EH (cell line): ENCODE measurements at places on chromosomes 7 and 10.

GRCh38 chr10:2686691-2687090 is 380.7 kb upstream of the PFKP start:
- DNase-seq, result no peak

GRCh38 chr7:124275411-124275810 is 242.5 kb upstream of the TMEM229A start:
- no peak for DNase-seq

- no peak for DNase-seq
Observed at GRCh38 chr10:125096371-125096770, 64.0 kb downstream of the CTBP2 start.

- no peak for DNase-seq
Observed at GRCh38 chr10:79248341-79249185, 98.7 kb upstream of the PPIF start.

- DNase-seq, result no peak
Observed at GRCh38 chr7:119900996-119901672, 371.8 kb upstream of the KCND2 start.

GRCh38 chr10:122280156-122280555 is 9.1 kb downstream of the BTBD16 start:
- DNase-seq, result no peak

GRCh38 chr10:34420795-34421194 is 394.3 kb downstream of the PARD3 start:
- no peak for DNase-seq

GRCh38 chr7:65390588-65390987 is 16.9 kb downstream of the ZNF92 start:
- peak; percentile 48 for DNase-seq

DNA sequence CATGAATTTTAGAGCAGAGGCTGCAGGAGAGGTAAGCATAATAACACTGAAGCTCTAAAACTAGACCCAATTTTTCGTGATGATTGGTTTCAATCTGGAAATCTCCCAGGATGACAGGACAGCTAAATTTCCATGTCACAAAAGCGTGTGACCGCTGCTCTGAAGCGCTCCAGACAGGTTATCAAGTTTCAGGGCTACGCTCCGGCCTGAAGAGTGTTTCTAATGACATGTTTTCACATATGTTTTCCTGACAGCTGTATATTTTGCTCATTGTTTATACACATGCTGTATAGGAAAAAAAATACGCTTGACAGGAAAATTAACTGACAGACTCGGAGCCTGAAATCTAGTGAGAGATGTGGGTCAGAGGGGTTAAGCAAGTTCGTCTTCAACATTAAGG is 219.8 kb upstream of the BMPER start:
- DNase-seq, result no peak

DNA sequence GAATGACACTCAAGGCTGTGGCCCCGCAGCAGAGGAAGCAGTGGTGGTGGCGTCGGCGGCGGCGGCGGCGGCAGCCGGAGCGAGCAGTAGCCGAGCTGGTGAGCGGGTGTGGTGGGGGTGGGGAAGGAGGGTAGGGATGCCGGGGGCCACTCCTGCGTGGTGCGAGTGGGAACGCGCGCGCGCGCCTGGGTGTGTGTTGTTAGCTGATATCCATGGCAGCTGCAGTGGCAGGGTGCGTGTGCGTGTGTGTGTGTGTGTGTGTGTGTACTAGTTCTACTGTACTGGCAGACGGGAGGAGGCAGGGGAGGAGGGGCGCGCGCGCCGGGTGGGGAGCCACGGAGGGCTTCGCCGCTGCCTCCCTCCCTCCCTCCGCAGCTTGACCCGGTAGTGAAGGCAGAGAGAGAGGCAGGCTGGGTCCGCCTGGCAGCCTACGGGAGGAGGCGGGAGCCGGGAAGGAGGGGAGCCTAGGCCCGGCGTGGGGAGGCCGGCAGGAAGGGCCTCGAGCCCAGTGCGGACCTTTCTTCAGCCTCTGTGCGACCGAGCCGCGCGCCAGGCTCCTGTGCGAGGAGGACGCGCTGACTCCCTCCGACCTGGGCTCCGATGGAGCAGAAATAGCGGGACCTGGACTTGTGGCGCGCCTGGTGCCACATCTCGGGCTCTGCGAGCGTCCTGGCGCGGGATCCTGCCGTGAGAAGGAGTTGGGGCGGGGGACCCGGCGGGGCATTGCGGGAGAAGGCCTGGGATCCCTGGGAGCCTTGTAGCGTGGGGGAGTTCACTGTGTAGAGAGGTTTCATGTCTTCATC is at the start of gene MAGI2:
Gene MAGI2, minus strand, starts transcription at position 110 of the 803 bp plus-strand sequence. CDS start 347 bp downstream, outside the sequence.
- peak; percentile 87 for DNase-seq

DNA sequence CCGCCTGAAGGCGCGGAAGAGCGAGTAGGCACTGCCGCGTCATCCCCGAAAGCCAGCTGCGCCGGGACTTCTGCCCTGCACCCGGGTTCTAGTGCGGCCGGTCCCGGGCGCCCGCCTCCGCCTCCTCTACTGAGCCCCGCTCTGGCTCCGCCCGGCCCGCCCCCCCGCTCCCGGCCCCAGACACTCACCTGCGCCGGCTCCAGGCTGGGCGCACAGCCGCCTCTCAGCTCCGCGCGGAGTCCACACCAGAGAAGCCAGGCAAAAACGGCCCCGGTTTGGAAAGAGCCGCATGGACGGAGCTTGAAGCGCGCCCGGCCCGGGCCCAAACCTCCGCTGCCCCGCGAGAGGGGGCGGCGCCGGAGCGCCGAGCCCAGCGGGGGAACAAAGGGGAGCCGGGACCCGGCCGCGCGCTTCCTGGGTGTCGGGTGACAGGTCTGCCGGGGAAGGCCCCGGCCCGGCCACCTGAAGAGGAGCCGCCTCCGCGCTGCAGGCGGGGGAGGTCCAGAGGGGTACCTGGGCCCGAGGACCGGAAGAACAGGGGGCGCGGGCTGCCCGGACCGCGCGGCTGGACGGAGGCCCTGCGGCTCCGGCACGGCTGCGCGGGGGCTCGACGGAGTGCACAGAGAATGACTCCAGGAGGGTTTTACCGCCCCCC is 168.2 kb downstream of the NRF1 start:
- no peak for DNase-seq

DNA sequence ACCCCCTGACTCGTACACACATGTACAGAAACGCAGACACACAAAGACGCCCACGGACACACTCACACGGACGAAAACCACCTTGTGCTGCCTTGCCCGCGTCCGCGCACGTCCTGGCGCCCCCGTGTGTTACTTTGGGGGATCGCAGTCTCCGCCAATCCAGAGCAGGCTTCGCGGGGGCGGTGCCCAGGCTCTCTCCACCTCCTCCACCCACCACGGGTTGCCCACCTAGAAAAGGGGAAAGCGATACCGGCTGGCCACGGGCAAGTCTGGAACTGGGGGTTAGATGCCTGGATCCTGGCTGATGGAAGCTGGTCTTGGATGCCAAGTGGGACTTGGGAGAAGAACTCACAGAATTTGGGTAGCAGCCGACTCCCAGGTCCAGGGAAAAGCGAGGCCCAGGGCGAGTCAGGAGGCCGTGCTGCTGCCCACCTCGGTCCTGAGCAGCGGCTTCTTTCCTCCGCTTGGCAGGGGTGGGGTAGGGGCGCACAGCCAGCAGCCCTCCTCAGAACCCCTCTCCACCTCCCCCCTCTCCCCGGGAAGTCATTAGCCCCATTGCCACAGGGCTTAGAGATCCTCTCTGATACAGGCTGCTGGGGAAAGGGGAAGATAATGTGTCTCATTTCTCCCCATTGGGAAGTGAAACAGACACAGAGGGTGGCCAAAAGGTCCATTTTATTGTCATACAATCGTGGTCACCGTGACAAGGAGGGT is 4.6 kb upstream of the VGF start:
- DNase-seq, result peak; percentile 60

- DNase-seq, result no peak
Observed at GRCh38 chr10:24152270-24152669, 56.7 kb upstream of the KIAA1217 start.

DNA sequence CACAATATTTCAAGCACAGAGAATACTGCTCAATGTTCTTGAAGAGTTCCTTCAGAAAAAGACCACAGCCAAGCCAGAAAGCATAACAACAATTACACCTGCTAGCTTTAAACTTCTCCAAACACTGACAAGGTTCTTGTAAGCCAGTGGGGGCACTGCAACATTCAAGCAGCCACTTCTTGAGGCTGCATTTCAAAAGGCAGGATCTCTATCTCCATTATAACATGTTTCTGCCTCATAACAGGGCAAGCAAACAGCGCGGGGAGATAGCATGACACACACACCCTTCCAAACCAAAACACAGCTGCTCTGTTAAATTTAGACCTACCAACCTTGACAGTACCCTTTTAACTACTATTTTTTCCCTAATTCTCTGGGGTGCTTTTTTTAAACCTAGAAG is 30.8 kb downstream of the CHCHD3 start:
- DNase-seq, result peak; percentile 28

DNA sequence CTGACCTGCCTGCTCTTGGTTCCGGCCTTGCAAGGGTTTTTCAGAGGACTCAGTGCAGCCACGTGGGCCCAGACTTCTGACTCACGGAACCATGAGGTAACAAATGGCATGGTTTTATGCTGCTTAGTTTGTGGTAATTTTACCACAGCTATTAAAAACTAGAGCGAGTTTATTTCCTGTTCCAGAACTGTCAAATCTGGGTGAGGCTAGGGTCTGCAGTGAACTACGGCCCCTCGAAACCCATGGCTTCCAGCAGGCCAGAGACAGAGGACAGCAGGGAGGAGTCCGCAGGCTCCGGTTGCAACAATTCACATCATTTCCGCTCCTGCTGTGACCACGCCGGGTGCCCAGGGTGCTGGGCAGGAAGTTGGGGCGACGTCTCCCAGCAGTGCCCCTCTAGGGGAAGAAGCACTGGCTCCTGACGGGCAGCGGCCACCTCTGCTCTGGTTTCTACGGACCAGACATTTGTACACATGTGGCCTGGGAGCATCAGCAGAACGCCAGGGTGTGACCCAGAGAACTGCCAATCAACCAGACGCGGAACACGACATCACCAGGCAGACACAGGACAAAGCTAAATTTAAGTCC is 74.8 kb downstream of the ADARB2 start:
- no peak for DNase-seq

- DNase-seq, result no peak
Observed at GRCh38 chr7:35727571-35727970, 32.6 kb upstream of the HERPUD2 start.

DNA sequence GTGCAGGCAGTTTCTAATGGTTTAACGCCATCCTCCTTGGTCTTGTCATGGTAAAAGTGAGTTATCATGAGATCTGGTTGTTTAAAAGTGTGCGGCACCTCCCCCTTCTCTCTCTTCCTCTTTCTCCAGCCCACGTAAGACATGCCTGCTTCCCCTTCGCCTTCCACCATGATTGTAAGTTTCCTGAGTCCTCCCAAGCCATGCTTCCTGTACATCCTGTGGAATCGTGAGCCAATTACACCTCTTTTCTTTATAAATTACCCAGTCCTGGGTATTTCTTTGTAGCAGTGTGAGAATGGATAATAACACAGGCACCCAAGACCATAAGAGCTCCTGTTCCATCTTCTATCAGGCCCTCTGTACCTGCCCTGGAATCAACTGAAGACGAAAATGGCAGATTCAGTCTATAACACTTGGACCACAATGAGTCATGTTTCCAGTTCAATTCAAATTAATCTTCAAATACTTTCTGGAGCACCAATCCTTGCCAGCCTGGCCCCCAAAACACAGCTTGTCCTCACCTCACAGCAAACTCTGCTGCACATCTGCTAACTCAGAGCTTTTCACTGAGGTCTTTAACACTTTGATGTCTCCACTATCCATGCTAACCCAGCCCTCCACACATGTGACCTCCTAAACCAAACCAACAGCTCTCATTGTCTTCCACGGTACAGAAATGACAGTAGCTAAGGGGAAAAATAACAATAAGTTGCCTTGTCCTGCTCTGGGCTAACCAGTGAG is 73.2 kb downstream of the SFMBT2 start:
- no peak for DNase-seq

GRCh38 chr10:102120991-102121738 is 997 bp upstream of the LDB1 start:
- peak; percentile 91 for DNase-seq

GRCh38 chr10:110081911-110082310 is 74.1 kb downstream of the ADD3 start:
- peak; percentile 46 for DNase-seq

GRCh38 chr7:28225576-28225975 is 45.0 kb upstream of the JAZF1 start:
- no peak for DNase-seq

- DNase-seq, result no peak
Observed at GRCh38 chr7:28595801-28596200, 183.5 kb downstream of the CREB5 start.

DNA sequence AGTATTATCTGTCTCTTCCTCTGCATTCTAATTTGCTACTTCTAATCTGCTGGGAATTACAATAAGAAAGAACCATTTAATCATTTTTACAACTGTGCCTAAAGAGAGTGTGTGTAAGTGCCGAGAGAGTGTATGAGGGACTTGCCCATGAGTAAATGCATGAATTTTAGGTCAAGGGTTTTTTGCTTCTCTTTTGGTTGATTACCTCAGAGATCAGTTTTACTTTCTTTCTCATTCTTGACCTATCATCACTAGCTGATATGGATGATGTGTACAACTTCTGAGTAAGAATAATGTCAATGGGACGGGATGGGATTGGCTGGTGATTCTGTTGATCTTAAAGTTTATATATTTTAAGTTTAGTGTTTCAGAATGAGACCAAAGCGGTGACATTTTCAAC is 47.8 kb downstream of the IKZF1 start:
- no peak for DNase-seq

DNA sequence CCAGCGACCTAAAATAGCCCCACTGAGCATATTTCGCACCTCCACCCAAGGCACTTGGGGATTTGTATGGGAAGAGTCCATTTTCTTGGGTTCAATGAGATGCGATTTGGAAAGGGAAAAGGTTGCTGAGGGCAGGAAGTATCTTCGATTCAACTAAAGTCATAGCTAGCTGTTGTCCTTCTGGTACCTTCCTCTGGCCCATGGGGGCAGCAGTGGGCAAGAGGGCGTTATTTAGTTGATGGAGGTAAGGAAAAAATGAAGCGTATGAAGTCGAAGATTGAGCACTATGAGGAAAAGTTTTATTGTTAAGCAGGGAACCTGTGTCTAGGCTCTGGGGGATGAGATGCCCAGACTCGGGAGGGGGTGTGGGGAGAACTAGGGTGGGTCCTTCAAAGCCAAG is 135.4 kb downstream of the EVX1 start:
- DNase-seq, result no peak

GRCh38 chr7:91852263-91852741 is 28.2 kb downstream of the MTERF1 start:
- DNase-seq, result peak; percentile 35
